Sciatic nerve (tissue), 2 donors: ENCODE measurements at places on chromosomes 3 and 15. TPM values are rescaled to one million over a fixed set of nuclear protein-coding genes. Genes with fewer than 3 reads are reported as not detected.

Gene AHSG
- not detected for total RNA-seq

GRCh38 chr3:53049987-53050386, 4.1 kb upstream of the SFMBT1 start:
- no peak for DNase-seq

Gene TRIM71
- total RNA-seq, result 0.40 TPM

Gene SLCO3A1
- total RNA-seq, result 36.4 TPM

- no peak for DNase-seq
These were observed 41.9 kb downstream of the EMC4 start for GRCh38 chr15:34266751-34267150.
